ENCODE measurements at places on chromosomes 7 and 10. TPM values are rescaled to one million over a fixed set of nuclear protein-coding genes. Genes with fewer than 3 reads are reported as not detected.

DNA sequence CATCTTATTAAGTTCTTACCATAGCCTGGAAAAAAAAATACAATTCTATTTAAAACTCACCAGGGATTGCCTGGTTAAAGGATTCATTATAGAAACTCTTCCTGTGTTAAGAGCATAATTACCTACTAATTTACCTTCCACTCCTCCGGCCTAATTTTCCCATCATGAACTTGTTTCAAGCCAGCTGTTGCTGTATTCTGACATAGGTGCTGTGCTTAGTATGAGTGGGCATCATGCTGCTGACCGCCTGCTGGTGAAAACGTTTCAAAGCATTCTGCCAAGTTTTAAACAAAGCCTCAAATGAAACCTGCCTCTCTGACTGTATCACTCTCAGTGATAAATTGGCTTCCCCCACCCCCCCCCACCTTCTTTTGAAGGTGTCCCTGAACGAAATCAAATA lies 47.8 kb upstream of the KCNMA1 start:
- no peak for DNase-seq

DNA sequence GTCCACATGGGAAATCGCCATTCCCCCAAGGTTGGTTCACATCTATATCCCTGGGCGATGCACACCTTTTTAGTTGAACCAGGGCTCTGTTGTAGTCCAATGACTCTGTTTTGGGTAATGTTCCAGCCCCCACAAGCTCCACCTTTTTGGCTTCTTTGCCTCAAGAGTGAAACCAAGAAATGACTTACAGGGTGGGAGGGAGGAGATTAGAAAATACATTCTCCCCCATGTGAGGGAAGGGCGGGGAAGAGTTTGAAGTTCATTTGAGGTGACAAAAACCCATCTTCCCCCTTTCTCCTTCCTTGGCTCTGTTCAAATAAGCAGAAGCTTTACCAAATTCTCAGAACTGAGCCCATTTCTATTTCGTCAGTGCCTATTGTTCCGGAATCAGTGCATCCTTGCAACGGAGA lies 82.8 kb downstream of the GATA3 start:
- no peak for DNase-seq

IGFBP3 gene
- 83.7 TPM for polyA plus RNA-seq

ARHGAP21 gene
- 75.5 TPM for polyA plus RNA-seq

DNA sequence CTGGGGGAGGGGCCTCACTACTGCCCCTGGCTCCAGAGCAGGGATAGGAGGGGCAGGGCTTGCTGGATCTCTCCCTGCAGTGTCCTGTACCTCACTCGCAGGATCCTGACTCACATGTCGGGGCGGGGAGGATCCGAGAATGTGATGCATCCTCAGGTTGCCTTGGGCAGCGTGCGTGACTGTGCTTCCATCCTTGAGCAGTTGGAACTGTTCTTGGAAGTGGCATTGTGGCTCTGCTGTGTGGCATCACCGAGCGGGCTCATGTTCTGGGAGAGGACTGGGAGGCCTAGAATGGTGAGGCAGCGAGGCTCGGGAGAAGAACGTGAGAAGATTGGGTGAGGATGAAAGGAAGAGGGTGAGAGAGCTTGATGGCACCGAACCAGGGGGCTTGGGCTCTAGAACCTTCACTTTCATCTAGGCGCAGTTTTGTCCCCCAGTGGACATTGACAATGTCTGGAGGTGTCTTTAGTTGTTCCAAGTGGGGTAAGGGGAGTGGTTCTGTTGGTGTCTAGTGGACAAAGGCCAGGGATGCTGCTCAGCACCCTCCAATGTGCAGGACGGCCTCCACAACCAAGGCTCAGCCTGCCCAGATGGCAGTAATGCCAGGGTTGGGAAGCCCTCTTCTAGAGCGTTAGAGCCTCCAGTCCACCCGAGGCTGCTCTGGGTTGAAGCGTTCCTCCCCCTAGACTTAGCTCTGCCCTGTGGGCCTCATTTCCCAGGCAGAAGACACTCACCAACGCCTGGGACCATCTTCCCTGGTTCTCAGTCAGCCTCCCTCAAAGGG lies 8.4 kb downstream of the RARRES2 start:
- no peak for DNase-seq

ARHGAP12 gene
- polyA plus RNA-seq, result 50.0 TPM

STEAP4 gene
- 0.19 TPM for polyA plus RNA-seq

GRCh38 chr10:57964351-57964750 lies 303.3 kb downstream of the IPMK start:
- DNase-seq, result no peak

Data from renal pelvis (tissue), 12 donors.